Omental fat pad (tissue), 4 donors: ENCODE measurements at places on chromosomes 3 and 15.

DNA sequence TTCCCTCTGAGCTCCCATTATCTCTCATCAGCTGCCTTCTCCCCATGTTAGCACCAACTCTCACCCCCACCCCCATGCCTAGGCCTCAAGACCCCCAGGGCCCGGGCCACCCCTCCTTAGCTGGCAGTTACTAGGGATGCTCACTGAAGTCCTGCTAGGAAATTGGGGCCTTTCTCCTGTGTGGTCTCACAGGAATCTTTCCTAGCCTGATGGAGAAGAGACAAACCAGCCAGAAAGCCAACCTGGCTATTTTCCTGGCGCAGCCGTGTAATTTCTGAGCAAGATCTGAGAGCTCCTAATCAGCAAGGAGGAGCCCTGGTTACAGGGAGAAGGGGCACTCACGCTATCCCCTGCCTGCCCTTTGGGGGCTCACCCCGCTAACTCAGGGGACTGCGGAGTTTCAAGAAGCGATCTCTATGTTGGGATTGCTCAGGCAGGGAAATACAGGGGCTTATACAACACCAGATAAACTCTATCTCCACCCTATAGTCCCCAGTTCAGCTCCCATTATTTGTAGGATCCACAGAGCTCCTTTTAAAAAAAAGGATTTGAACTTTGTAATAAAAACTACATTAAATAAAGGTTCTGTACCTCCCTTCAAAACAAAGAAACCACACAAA is 25.2 kb downstream of the NR2F2 start:
- no peak for DNase-seq

GRCh38 chr15:66497502-66498455 is at the start of gene SNAPC5:
Gene SNAPC5, minus strand, starts transcription at chr15:66497762. Its CDS starts 31 bp downstream, at chr15:66497731.
- peak; percentile 97 for DNase-seq

GRCh38 chr15:89614164-89614563 is 38.9 kb downstream of the TICRR start:
- no peak for DNase-seq

DNA sequence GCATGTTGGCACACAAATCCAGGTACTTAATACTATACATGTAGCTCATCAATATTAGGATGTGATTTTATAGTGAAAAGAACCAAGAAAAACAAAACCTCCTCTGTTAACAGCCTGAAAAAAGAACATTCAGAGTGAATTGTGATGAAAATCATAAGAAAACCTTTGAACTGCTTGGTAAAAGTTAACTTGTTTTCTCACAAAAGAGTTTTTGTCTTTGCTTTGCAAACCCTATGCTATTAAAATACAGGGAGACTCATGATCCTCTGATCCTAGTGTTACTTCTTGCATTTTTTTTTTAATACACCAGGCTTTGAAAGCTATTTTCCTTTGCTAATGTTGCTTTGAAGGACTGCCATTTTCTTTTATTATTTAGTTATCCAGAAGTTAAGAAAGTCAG is 23.7 kb downstream of the QTRT2 start:
- DNase-seq = no peak

GRCh38 chr3:55718074-55718473 is 231.0 kb upstream of the WNT5A start:
- DNase-seq = no peak

- DNase-seq = no peak
Observed at GRCh38 chr3:33798113-33798417, 365 bp upstream of the PDCD6IP start.

DNA sequence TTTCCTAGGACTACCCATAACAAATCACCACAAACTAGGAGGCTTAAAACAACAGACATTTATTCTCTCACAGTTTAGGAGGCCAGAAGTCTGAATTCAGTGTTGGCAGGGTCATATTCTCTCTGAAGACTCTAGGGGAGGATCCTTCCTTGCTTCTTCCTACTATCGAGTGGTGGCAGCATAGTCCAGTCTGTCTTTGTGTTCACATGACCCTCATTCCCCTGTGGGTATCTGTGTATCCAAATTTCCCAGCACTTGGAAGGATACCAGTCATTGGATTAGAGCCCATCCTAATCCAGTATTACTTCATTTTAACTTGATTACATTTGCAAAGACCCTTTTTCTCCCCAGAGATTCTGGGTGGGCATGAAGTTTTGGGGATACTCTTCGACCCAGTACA is 63.8 kb downstream of the GMPS start:
- DNase-seq = no peak

DNA sequence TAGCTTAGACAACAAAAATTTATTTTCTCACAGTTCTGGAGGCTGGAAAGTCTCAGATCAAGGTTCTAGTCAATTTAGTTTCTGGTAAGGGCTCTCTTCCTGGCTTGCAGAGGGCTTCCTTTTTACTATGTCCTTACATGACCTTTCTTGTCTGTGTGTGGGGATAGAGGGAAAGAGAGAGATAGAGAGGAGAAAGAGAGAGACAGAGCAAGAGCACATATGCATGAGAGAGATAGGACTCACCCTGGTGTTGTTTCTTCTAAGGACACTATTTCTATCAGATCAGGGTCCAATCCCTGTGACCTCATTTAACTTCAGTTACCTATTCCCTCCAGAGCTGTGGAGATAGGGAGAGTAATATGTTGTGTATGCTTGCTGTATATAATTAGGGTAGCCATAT is 44.9 kb upstream of the TEX9 start:
- DNase-seq = no peak

GRCh38 chr15:90402767-90403166 is 14.7 kb downstream of the IQGAP1 start:
- DNase-seq = no peak

DNA sequence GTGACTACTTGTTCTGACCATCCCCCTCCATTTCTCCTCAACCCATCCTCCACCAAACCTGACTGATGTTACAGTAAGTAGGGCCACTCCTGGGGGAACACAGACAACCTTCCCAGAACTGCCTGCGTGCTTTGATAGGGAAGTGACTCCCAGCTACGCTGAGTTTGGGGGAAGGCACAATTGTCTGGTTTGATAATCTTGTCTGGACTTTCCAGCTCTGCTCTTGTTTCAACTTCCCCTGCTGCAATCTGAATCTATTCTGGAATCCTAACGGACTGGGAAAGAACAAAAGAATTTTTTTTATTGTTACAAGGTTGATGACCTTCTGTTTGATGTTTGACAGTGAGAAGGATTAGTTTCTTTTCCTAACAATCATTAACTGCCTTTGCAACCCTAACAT is 895.6 kb downstream of the ROBO1 start:
- no peak for DNase-seq

DNA sequence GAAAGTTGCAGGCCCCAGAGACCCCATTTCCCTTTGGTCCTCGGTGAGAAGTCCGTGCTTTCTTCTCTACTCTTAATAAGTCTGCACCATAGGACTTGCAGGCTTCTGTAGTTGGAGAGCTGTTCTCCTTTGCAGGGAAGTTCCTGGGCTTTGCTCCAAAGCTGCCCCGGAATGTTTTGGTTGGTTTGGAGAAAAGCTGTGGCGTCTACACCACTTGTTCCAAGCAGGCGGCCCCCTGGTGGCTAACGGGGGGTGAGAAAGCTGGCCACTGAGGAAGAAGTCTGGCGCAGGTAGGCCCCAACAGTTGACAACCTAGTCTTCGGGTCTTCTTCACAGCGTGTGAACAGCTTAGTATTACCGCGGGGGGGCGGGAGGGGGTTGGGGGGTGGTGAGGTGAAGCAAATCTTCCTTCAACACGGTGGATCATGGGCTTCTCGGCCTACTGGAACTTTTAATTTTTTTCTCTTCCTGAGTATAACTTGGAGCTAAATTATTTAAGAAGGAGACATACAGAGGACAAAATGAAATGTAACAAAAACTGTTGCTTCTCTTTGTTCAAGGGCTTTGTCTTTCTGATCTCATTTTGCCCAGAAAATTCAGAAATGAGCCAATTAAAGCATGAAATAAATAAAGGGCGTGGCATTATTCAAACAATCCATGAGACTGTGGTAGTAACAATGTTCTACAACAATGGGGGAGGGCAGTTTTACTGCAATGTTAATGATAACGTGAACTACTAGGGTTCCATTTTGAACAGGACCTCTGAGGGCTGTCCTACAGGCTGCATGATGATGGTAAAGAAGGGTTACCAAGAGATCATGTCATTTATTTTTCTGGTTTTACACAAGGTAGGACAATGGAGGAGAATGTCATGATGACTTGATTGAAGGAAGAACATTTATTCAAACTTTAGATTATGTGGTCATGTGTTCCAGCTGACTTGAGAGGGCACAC is 2.2 kb upstream of the THRB start:
- peak; percentile 29 for DNase-seq

- no peak for DNase-seq
Observed at GRCh38 chr15:33852094-33852493, 116.2 kb upstream of the CHRM5 start.

- DNase-seq = no peak
Observed at GRCh38 chr3:65604863-65605526, 433.7 kb downstream of the MAGI1 start.

- DNase-seq = no peak
Observed at GRCh38 chr3:152296971-152297370, 28.2 kb downstream of the MBNL1 start.

GRCh38 chr3:110184536-110184935 is 847.2 kb upstream of the DPPA4 start:
- no peak for DNase-seq
